Neural progenitor cell (in vitro differentiated cells): ENCODE measurements at places on chromosomes 2 and 18.

DNA sequence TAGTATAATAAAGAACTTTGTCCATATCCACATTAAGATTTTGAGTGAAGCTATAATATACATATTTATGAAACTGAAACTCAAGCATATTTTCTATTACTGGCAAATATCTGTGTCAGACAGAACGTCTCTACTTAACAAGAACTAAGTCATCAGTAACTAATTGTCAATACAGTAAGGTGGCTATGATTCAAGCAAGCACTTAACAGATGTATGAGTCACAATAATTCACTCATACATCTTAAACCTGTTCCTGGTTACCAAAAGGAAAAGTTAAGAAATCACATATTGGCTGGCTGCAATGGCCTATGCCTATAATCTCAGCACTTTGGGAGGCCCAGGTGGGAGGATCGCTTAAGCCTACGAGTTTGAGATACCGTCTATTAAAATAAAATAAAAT is 96.0 kb downstream of the SOS1 start:
- H3K36me3 ChIP-seq = peaks cover 13% of the 10 kb centered on the region
- no peaks in the 10 kb centered on the region for H3K27me3 ChIP-seq
- no peak overlapping the region for H3K4me3 ChIP-seq
- no peak for DNase-seq
- H3K4me1 ChIP-seq = no peaks in the 10 kb centered on the region

GRCh38 chr2:10933700-10934225 is 22.0 kb downstream of the KCNF1 start:
- no peak overlapping the region for H3K4me3 ChIP-seq
- H3K27me3 ChIP-seq = no peaks in the 10 kb centered on the region
- no peak for DNase-seq
- no peaks in the 10 kb centered on the region for H3K4me1 ChIP-seq
- H3K36me3 ChIP-seq = no peaks in the 10 kb centered on the region
- H3K27ac ChIP-seq = no peak overlapping the region

DNA sequence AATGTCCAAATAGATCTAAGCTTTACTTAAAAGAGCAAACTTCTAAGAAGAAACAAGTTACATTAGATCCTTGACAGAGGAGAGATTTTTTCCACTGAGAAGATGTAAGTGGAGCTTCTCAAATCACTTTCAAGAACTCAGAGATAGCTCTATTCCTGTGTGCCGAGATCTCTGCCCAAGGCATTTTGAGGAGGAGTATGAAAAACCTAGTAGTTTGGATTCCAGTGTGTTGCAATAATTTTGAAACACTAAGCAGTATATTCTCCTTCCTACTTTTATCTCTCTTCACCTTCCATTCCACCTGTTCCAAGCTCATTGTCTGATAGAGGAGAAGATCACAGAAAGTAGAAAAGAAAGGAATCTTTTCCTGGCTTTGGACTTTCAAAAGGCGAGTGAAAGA is 192.0 kb upstream of the TANK start:
- H3K27me3 ChIP-seq = no peaks in the 10 kb centered on the region
- H3K4me3 ChIP-seq = no peak overlapping the region
- no peaks in the 10 kb centered on the region for H3K36me3 ChIP-seq

DNA sequence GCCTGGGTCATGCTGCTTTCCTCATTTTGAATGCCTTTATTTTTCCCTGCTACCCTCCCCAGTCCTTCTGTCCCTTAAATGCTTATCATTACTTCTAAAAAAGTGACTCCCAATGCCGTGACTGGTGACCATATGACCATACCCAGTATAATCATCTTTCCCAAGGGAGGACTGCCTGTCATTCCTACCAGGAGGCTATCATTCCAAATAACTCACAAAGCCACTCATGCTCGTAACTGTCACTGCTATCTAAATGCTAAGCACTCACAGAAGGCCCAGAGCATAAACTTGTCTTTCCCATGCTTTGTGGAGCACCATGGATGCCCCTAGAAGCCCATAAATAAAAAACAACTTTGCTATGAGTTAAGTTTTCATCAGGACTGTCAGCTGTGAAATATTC is 38.7 kb upstream of the CREB1 start:
- no peak overlapping the region for H3K27ac ChIP-seq
- no peak overlapping the region for H3K4me3 ChIP-seq
- DNase-seq = no peak
- no peaks in the 10 kb centered on the region for H3K36me3 ChIP-seq
- H3K4me1 ChIP-seq = no peaks in the 10 kb centered on the region
- H3K27me3 ChIP-seq = no peaks in the 10 kb centered on the region

- no peak for DNase-seq
- H3K4me1 ChIP-seq = peaks cover 9% of the 10 kb centered on the region
- no peaks in the 10 kb centered on the region for H3K27me3 ChIP-seq
- H3K4me3 ChIP-seq = no peak overlapping the region
These were observed 7.2 kb downstream of the NCL start for GRCh38 chr2:231457101-231457500.

- H3K27ac ChIP-seq = no peak overlapping the region
- H3K4me1 ChIP-seq = peaks cover 28% of the 10 kb centered on the region
These were observed 182.4 kb downstream of the PTPRM start for GRCh38 chr18:7749510-7749981.

GRCh38 chr2:23419171-23420090 is 34.5 kb downstream of the KLHL29 start:
- no peaks in the 10 kb centered on the region for H3K36me3 ChIP-seq
- H3K27me3 ChIP-seq = no peaks in the 10 kb centered on the region
- no peak overlapping the region for H3K27ac ChIP-seq
- H3K4me1 ChIP-seq = peaks cover 23% of the 10 kb centered on the region
- no peak overlapping the region for H3K4me3 ChIP-seq
- no peak for DNase-seq

GRCh38 chr18:57793302-57793986 is 9.7 kb downstream of the ATP8B1 start:
- H3K4me3 ChIP-seq = no peak overlapping the region
- peaks cover 4% of the 10 kb centered on the region for H3K4me1 ChIP-seq
- no peak overlapping the region for H3K27ac ChIP-seq
- H3K36me3 ChIP-seq = no peaks in the 10 kb centered on the region

DNA sequence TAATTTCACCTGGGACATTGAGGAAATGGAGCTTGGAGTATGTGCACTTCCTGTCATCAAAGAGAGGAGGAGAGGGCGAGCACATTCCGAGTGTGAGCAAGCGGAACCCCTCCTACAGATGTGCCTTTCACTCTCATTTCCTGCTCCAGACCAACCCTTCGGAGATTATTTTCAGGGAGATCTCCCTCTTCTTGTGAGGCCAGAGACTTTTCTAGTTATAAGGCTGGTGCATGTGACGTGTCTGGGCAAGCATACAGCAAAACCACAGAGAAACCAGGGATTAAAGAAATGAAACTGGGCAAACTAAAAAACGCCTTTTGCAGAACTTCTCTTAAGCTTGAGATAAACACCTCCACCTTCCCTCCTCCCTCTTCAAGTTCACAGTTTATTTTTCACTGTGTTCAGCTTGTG is 409.2 kb upstream of the TCF4 start:
- H3K27ac ChIP-seq = peak overlapping the region; percentile 86
- H3K36me3 ChIP-seq = no peaks in the 10 kb centered on the region
- no peak for DNase-seq
- H3K4me3 ChIP-seq = peak overlapping the region; percentile 0
- no peaks in the 10 kb centered on the region for H3K27me3 ChIP-seq
- peaks cover 78% of the 10 kb centered on the region for H3K4me1 ChIP-seq

GRCh38 chr18:31454066-31454708 is 6.6 kb downstream of the DSG3 start:
- H3K27me3 ChIP-seq = no peaks in the 10 kb centered on the region
- no peaks in the 10 kb centered on the region for H3K4me1 ChIP-seq
- no peak for DNase-seq

DNA sequence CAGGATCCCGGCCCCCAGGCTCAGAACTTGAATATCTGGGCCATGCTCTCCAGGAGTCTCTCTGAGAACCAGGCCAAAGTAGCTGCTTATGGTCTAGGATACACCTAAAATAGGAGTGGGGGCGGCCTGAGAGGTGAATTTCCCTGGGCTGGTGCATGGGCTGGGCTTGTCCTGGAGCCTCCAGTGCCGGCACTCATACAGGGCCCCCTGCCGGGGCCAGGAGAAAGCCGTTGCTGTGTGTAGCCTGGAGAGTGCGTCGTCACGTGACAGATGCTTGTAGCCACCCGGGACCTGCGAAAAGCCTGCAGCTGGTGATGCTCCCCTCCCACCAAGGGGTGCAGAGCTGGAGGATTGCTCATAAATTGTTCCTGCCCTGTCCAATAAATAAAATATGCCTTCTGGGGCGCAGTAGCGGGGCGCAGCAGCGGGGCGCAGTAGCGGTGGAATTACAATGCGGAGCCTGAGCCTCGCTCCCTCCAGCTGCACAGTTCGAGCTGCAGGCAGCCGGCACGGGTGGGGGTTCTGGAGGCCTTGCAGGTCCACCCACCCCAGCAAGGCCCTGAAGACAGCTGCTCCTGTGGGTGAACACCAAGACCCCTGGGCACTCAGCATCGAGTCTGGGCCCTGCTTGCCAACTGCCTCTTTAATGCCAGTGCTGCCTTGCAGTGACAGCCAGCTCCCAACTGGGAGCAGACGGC is 289.9 kb downstream of the NDUFA10 start:
- H3K27me3 ChIP-seq = no peaks in the 10 kb centered on the region
- DNase-seq = peak; percentile 78
- H3K36me3 ChIP-seq = no peaks in the 10 kb centered on the region
- H3K27ac ChIP-seq = no peak overlapping the region
- H3K4me3 ChIP-seq = no peak overlapping the region

DNA sequence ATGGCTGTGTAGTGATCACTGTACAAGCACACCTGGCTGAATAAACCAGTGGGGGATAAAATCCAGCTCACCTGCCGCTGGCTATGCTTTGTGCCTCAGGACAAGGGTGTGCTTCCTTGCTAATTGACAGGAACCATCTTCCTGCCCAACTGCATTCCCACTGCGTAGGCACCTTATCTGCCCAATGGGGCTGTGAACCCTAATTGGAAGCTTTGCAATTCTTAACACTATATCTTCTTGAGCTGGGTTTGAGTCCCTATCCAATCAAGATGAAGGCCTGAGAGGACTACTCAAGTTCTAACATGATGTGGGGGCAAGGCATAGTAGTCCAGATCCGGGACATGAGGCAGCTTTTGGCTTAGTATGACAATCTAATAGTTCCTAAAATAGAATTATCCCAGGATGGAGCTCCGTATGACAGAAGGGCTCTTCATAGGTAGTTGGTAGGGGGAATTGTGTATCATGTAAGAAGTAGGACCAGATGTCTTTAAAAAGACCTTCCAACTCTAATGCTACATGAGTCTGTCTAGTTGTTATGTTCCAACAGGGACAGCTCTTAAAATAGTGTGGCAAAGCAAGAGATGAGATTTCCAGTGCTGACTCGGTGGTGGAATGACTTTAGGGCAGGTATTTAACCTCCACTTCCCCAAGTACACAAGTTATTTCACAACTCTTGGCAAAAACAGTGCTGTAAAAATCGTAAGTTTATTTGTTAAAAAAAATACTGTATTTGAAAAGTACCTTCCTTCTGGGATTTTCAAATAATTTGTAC is 2.3 kb upstream of the TMEM150A start:
- peaks cover 4% of the 10 kb centered on the region for H3K4me1 ChIP-seq
- no peak overlapping the region for H3K4me3 ChIP-seq
- no peaks in the 10 kb centered on the region for H3K36me3 ChIP-seq
- DNase-seq = no peak
- no peak overlapping the region for H3K27ac ChIP-seq
- no peaks in the 10 kb centered on the region for H3K27me3 ChIP-seq

DNA sequence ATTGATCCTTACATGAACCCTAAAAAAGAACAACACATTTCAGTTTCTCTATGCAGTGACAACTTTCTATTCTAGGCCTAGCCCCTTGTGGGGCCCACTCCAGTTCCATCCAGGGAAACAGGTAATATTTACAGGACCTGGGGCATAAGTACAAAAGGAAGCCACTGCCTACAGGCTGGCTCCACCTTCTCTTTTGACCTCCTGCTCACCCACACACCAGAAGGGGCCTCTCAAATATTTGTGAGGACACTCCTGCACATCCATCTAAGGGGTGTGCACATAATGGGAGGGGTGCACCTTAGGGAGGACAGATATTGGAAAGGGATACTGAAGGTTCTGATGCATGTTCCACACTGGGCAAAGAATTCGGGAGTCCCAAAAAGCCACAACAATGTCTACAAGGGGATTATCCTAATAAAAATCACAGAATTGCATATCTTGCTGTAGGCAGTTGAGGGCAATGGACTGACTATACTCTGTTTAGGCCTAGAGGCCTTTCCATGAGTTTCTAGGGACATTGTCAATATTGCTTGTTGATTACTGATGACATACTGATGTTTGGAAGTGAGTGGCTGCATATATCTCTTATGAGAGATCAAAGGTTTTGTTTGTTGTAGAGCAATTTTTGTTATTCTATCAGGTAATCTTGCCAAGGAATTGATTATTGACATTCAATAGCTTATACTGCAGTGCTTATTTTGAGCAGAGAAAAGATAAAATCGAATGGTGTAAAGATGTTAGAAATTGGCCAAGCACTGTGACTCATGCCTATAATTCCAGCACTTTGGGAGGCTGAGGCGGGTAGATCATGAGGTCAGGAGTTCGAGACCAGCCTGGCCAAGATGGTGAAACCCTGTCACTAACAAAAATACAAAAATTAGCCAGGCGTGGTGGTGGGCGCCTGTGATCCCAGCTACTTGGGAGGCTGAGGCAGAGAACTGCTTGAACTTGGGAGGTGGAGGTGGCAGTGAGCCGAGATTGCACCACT is 23.8 kb upstream of the HNRNPA3 start:
- H3K4me3 ChIP-seq = no peak overlapping the region
- H3K4me1 ChIP-seq = no peaks in the 10 kb centered on the region
- H3K36me3 ChIP-seq = no peaks in the 10 kb centered on the region
- DNase-seq = no peak
- H3K27ac ChIP-seq = no peak overlapping the region
- no peaks in the 10 kb centered on the region for H3K27me3 ChIP-seq

DNA sequence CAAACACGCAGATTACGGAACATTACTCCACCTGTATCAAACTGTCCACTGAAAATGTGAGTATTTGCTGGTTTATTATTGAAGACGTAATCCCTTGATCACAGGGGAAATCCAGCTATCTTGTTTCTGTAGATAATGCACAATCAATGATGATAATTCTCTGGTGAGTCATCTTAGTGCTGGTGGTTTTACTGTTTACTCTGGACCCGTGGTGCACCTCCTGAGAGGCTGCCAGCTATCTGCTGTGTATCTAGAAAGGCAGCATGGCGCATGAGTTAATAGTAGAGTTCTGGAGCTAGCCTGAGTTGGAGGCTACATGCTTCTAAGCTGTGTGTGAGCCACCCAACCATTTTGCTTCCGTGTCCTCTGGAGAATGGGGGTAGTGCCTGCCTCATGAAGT is 6.5 kb downstream of the NCAPH start:
- no peaks in the 10 kb centered on the region for H3K4me1 ChIP-seq
- no peak for DNase-seq
- peaks cover 4% of the 10 kb centered on the region for H3K36me3 ChIP-seq

- no peaks in the 10 kb centered on the region for H3K27me3 ChIP-seq
- no peak overlapping the region for H3K4me3 ChIP-seq
- peaks cover 23% of the 10 kb centered on the region for H3K4me1 ChIP-seq
- no peaks in the 10 kb centered on the region for H3K36me3 ChIP-seq
These were observed 50.0 kb downstream of the TWIST2 start for GRCh38 chr2:238897911-238898311.
